NCI-H774 (cell line): ENCODE measurements at places on chromosomes 2 and 18.

DNA sequence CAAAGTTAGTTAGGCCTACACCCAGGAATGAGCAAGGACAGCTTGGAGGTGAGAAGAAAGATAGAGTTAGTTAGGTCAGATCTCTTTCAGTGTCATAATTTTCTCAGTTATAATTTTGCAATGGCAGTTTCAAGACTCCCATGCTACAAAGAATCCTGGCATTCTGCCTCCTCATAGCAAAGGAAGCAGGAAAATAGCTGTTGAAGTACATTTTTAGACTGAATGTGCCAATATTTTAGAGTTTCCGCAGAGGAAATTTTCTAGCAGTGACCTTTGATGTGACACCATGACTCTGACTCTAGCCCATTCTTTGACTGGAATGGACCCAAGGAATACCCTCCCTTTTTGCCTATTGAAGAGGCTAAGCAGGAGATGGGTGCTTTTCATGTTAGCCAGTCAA, 371.7 kb downstream of the PIK3C3 start:
- DNase-seq, result no peak

- DNase-seq, result no peak
These were observed 49.0 kb downstream of the SDC1 start for GRCh38 chr2:20175931-20176330.

DNA sequence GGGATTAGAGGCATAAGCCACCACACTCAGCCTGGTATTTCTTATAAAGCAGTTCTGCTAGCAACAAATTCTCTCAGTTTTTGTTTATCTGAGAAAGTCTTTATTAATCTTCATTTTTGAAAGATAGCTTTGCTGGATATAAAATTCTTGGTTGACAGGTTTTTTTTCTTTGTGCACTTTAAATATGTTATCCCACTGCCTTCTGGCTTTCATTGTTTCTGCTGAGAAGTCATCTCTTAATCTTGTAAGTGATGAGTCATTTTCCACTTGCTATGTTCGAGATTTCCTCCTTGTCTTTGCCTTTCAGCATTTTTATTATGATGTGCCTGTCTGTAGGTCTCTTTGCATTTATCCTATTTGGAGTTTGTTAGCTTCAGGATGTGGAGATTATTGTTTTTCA, 5.9 kb upstream of the ELAC1 start:
- DNase-seq, result no peak

DNA sequence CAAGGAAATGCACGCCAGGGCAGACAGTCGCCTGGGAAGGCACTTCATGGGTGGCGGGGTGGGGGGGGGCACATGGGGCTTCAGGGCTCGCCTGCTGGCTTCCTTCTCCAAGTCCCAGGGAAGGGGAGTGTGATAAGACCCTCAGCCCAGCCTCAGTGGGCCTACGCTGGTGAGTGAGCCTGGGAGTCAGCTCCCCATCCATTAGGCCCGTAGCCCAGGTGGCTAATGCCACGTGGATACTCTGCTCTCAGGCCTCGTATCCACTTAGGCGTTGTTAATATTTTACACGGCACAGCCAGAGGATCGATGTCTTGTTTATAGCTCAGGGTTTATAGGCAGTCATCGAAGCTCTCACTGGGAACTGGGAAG, 47.1 kb downstream of the KCNIP3 start:
- DNase-seq, result no peak

GRCh38 chr18:78770139-78770822, 209.3 kb upstream of the SALL3 start:
- no peak for DNase-seq

DNA sequence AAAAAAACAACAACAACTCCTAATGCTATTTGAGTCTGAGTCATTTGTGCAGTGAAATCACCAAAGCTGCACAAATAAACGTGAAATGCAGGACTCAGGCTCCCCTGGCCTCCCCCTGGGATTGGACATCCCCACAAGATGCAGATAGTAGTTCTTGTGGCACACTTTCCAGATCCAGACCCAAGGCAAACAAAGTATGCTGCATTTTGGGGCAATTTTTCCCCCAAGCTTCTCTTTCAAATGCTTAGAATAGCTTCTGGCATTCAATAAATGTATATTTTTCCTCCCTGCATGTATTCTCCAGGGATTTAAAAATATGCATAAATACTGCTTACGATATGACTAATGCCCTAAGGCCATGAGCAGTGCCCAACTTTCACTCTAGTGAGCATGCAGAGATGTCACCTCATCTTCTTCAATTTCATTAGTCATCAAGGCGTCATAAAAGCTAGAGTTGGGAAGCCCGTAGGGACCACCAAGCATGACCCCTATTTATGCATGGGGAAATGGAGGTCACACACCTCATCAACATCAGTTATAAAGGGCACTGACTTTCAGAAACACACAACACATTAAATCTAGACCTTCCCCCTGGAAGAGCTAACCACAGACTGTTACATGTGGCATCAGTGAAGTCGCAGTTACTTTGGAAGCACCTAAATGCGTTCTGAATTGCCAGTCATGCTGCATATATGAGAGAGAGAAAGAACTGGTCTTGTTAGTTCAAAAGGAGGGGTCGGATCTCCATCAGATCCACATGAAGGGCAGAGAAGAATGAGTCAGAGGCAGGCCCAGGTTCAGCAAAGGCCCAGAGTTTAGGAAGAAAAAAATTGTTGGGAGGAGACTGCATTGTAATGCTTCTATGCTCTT, 374.1 kb downstream of the LPIN1 start:
- no peak for DNase-seq

DNA sequence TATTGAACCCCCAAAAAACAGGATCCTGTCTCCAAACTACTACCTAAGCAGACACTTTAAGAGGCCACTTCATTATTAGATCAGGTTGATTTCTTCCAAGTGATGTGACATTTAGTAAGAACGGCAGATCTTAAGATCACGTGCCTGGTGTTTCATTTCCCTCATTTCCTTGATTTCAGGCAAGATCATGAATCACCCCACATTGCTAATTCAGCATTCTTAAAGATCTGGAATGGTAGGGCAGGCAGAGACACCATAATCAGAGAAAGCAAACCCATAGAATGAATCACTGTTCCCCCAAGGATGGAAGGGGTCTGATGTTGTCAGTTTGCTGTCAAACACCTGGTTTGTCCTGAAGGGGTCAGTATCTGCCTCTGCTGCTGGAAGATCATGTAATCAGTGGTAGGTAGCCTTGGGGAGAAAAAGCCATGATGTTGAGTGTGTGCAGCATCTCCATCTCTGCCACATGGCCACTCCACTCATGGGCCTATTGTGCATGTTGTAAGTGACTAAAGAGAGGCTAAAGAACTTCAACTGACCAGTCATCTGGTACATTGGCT, 133.9 kb downstream of the ARHGAP15 start:
- DNase-seq, result no peak

GRCh38 chr2:236093134-236093533, 75.1 kb downstream of the GBX2 start:
- no peak for DNase-seq

- no peak for DNase-seq
These were observed 509.8 kb upstream of the SMIM21 start for GRCh38 chr18:75937306-75937705.

DNA sequence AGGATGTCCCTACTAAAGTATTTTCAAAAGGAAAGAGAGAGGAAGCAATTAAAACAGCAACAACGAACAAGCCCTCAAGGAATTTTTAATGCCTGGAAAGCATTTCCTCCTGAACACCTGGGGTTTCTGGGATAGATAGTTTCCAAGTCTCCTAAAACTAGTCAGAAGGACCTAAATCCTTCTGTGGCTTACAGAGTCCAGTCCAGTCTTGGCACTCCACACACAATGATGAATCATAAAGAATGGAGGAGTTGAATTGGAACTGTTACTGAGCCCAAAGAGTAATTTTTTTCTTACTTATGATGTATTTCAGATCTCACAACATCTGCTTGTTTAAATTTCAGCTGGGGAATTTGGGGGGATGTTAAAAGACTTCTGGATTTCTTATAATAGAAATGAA, 144.6 kb upstream of the SETBP1 start:
- no peak for DNase-seq
